ENCODE measurements at places on chromosomes 12 and 14.

- no peak for DNase-seq
Measured at GRCh38 chr14:101004954-101005353, 101.4 kb upstream of the RTL1 start.

DNA sequence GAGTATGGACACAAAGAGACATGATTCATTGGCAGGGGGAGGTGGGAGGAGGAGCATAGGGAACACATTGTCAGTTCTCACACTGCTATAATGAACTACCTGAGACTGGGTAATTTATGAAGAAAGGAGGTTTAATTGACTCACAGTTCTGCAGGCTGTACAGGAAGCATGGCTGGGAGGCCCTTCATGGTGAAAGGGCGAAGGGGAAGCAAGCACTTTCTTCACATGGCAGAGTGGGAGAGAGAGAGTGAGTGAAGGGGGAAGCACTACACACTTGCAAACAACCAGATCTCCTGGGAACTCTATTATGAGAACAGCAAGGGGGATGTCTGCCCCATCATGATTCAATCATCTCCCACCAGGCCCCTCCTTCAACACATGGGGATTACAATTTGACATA lies 391.8 kb downstream of the BMP4 start:
- DNase-seq = no peak

- peak; percentile 69 for DNase-seq
Measured at GRCh38 chr14:61526405-61527312, 168.7 kb upstream of the HIF1A start.

DNA sequence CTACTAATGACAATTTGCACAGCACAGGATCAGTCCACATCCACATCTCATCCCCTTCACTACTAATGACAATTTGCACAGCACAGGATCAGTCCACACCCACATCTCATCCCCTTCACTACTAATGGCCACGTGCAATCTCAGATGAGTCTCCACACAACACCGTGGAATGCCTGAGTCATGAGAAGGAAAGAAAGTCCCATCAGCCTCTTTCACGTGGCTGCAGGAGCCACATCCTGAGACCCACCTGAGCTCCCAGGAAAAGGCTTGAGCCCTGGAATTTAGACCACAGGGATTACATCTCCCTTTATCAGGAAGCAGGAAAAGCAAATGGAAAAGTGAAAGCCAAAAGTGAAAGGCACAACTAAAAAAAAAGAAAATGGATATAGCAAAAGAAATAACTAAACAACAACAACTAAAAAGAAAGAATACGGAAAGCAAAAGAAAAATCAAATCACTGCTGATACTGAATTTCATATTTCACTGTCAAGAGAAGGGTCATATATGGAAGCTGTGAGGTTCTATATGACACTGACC lies 1300.5 kb downstream of the TMEM121 start:
- DNase-seq = no peak

GRCh38 chr12:6620137-6620884 lies 13.1 kb upstream of the CHD4 start:
- DNase-seq = no peak

GRCh38 chr12:65911321-65911720 lies 87.0 kb downstream of the HMGA2 start:
- peak; percentile 71 for DNase-seq

DNA sequence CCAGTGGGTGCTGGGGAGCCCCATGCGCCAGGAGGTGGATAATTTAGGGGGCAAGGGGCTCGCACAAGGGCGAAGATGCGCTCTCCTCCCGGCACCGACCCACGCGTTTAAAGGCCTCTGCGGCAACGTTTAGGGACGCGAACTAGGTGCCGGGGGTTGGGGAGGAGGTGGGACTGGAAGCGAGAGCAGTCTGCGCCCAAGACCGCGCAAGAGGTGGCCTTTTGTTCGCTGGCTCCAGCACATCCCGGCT lies 1.3 kb downstream of the SLC38A1 start:
- DNase-seq = no peak

- no peak for DNase-seq
Measured at GRCh38 chr14:103223818-103224352, 100.6 kb downstream of the TNFAIP2 start.

GRCh38 chr12:60180298-60180697 lies 584.5 kb downstream of the SLC16A7 start:
- no peak for DNase-seq

- DNase-seq = peak; percentile 82
Measured at GRCh38 chr12:79407671-79408622, 282.8 kb downstream of the PAWR start.

- DNase-seq = no peak
Measured at GRCh38 chr14:75220156-75220555, 43.7 kb upstream of the TMED10 start.

- no peak for DNase-seq
Measured at GRCh38 chr12:113290506-113290905, 44.4 kb downstream of the SLC8B1 start.

GRCh38 chr14:76497550-76498462 lies 121.9 kb downstream of the ESRRB start:
- no peak for DNase-seq

DNA sequence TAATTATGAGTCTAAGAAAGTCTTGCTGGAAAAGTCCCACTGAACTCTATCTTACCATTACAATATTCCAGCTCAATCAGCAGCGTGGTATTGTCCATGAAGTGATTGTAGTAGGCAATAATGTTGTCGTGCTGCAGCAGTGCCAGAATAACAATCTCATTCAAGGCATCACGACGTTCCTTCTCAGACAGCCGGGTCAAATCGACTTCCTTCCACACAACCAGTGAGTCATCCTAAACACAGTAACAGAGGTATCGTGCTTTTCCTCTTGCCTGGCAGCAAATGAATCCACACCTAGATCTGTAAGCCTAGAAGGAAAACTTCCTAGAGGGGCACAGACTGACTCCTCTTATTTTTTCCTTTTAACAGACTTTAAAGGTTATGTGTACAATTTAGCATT lies 2.9 kb downstream of the NEK9 start:
- DNase-seq = peak; percentile 45

- no peak for DNase-seq
Measured at GRCh38 chr14:65156568-65157366, 54.5 kb upstream of the MAX start.

GRCh38 chr12:100346660-100347059 lies 10.2 kb upstream of the SLC17A8 start:
- DNase-seq = no peak

DNA sequence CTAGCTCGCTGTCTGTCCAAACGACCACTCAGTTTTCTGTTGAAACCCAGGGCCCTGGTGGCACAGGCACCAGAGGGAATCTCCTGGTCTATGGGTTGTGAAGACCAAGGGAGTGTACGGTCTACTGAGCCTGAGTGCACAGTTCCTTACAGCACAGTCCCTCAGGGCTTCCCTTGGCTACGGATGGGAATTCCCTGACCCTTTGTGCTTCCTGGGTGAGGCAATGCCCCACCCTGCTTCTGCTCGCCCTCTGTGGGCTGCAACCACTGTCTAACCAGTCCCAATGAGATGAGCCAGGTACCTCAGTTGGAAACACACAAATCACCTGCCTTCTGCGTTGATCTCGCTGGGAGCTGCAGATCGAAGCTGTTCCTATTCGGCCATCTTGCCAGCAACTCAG lies 22.6 kb downstream of the GPHN start:
- DNase-seq = peak; percentile 61

GRCh38 chr14:54207476-54208462 lies 189.0 kb upstream of the CDKN3 start:
- DNase-seq = no peak
